NCI-H187 (cell line): ENCODE measurements at places on chromosomes 16 and 17.

DNA sequence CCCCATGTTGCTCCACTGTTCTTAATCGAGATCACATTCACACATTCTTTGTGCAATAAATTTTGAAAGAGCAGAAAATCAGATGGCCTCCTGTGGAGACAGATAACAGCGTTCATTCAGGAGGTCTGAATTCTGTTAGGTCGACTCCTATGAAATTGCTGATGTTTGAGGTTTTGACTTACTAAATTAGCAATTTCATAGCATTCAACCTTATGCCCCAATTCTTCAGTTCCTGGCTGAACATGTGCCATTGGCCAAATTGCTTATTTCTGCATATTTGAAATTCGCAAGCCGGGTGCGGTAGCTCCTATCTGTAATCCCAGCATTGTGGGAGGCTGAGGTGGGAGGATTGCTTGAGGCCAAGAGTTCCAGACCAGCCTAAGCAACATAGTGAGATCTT, 22.1 kb upstream of the C16orf74 start:
- no peak for DNase-seq

DNA sequence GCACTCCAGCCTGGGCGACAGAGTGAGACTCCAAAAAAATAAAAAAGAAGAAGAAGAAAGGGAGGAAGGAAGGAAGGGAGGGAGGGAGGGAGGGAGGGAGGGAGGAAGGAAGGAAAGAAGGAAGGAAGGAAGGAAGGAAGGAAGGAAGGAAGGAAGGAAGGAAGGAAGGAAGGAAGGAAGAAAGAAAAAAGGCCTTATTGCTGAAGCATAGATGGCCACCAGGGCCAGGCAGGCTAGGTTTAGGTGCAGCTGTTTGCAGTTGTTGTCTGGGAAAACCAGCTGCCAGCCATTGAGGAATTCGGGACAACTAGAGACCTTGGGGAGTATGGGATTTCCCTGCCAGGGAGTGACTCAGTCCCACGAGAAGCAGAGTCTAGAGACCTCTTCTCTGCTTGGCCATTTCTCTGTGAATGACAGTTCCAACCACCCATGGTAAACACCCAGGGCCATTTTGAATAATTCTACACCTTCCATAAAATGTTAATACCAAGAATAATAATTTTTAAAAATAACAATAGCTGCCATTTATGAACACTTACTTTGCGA, 31.0 kb downstream of the SCNN1B start:
- no peak for DNase-seq

DNA sequence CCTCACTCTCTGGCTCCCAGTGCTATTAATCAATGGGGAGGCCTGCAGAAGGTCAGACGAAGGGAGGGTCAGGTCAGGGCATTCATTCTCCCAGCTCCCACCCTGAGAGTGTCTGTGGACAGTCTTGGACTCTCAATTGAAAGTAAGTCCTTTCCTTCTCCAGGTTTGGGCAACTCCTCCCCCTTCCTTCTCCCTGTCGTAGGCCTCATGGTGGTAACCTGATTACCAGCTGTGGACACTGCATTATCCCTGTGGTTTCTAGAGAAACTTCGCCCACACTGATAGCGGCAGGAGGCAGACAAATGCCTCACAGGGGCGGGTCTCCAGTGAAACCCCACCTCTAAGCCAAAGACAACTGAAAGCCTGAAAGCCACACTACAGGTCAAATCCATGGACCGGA, 57.7 kb upstream of the SLC25A19 start:
- DNase-seq: no peak

- DNase-seq: no peak
Measured at GRCh38 chr17:40291281-40291664, 3.6 kb downstream of the CDC6 start.

DNA sequence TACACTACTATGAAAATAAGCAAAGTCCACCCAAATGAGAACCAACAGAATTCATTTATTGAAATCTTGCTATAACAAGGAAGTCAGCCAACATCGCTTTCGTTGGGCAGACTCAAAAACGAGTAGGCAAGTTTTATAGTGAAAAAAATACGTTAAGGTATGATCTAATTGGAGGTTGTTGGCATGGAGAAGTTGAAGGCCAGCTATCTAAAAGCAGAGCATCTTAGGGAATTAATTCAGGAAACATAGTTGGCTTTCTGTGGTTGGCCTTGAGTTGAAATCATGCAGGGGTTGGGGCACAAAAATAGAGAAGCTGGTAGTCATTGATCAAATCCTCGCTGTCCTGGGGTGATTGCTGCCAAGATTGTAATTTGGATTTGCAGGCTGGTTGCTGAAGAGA, 118.3 kb downstream of the PPM1E start:
- no peak for DNase-seq

- DNase-seq: no peak
Measured at GRCh38 chr16:23448392-23448791, 4.6 kb downstream of the COG7 start.

- DNase-seq: no peak
Measured at GRCh38 chr17:34485999-34486398, 93.4 kb upstream of the TMEM132E start.

DNA sequence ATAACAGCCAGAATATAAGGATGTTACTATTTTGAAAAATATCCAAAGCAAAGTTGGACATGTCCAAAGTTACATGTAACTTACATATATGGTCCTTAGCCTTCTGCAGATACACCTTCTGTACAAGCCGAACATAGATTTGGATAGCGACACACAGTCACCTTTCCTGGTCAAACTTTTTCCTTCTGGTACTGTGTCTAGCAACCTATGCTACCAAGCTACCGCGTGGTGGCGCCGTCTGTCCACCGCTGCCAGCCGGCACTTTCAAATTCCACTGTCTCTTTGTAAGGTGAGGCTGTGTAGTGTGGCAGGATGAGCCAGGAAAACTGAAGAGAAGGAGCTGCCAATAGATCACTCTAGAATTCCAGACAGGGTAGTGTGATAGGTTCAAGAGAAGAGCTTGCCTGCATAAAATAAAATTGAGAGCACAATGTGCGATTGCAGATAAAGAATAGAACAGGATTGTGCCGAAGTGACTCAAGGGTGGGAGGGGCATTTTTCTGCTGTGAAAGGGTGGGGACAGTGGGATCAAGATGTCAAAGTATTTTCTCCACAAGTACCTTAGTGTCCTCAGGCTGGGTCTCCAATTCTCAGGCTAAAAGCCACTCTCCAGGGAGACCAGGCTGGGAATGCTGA, 366.9 kb downstream of the SLC39A11 start:
- DNase-seq: peak; percentile 30
